Smooth muscle cell of the coronary artery (primary cell): ENCODE measurements at places on chromosomes 2 and 18. TPM values are rescaled to one million over a fixed set of nuclear protein-coding genes. Genes with fewer than 3 reads are reported as not detected.

Gene GAL3ST2
- 0.23 TPM in 1 of 2 replicates, not detected in the other for total RNA-seq

Gene TUBB8B
- not detected in 2 replicates for total RNA-seq

Gene CFC1
- not detected in 2 replicates for total RNA-seq

Gene VSNL1
- 0.23 and 0.47 TPM in 2 replicates for total RNA-seq

Gene RFX8
- total RNA-seq: 0.30 and 2.8 TPM in 2 replicates

Gene FSHR
- not detected in 2 replicates for total RNA-seq

Gene PARD6G
- total RNA-seq: 0.75 and 2.3 TPM in 2 replicates
